ENCODE measurements at places on chromosomes 11 and 22. TPM values are rescaled to one million over a fixed set of nuclear protein-coding genes. Genes with fewer than 3 reads are reported as not detected.

PIWIL4 gene
- total RNA-seq, result 0.19 TPM

CNTN5 gene
- total RNA-seq, result not detected

GAL3ST3 gene
- total RNA-seq, result not detected

BIK gene
- 0.89 TPM for total RNA-seq

FHIP1B gene
- 16.1 TPM for total RNA-seq

RFPL3 gene
- total RNA-seq, result not detected

PLEKHB1 gene
- total RNA-seq, result 0.85 TPM

TRIM49 gene
- total RNA-seq, result not detected

PNPLA3 gene
- 0.73 TPM for total RNA-seq

PANX3 gene
- total RNA-seq, result not detected

APLP2 gene
- 188 TPM for total RNA-seq

BEST1 gene
- total RNA-seq, result 0.91 TPM

C22orf31 gene
- total RNA-seq, result not detected

RASSF10 gene
- total RNA-seq, result 7.6 TPM

MIAT gene
- total RNA-seq, result 0.34 TPM

MPZL2 gene
- total RNA-seq, result not detected

C11orf52 gene
- total RNA-seq, result not detected

PLXNB2 gene
- 107 TPM for total RNA-seq

SEC14L6 gene
- not detected for total RNA-seq

MMP10 gene
- total RNA-seq, result 1.5 TPM

SLC7A4 gene
- total RNA-seq, result not detected

SCO2 gene
- total RNA-seq, result 5.1 TPM

APOL3 gene
- 0.45 TPM for total RNA-seq

CEP126 gene
- 4.6 TPM for total RNA-seq

H19 gene
- total RNA-seq, result 6.6 TPM

UBQLNL gene
- total RNA-seq, result not detected

TIMP3 gene
- 2.0 TPM for total RNA-seq

OR8D1 gene
- not detected for total RNA-seq

SYT8 gene
- not detected for total RNA-seq

LIF gene
- total RNA-seq, result 37.6 TPM

OR4C6 gene
- total RNA-seq, result not detected

TEX12 gene
- not detected for total RNA-seq

LMO2 gene
- total RNA-seq, result 0.31 TPM

PARVA gene
- 24.4 TPM for total RNA-seq

MIOX gene
- total RNA-seq, result not detected

HIPK3 gene
- total RNA-seq, result 10.6 TPM

YWHAH gene
- total RNA-seq, result 141 TPM

MAJIN gene
- total RNA-seq, result not detected

All from A549 treated with RU486 at 1 μM for 4 hours (cell line).